ENCODE measurements at places on chromosomes 13 and 19.

DNA sequence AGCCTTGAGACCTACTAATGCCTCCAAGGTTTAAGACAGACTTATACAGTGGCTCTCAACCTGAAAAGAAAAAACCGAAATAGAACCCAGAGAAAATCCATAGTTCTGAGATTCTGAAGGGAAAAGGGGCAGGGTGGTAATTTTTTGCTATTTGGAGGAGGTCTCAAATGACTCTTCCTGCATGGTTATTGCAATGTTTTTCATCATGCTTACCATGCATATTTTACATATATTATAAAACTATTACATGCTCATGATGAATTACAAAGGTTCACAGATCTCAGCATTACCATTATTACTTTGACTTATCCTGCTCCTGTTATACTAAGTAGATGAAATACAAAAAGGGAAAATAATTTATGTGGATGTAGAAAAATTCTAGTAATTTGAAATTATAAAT, 47.6 kb downstream of the N4BP2L2 start:
- DNase-seq, result no peak

GRCh38 chr13:97502706-97503105, 68.7 kb downstream of the RAP2A start:
- DNase-seq, result peak; percentile 38

DNA sequence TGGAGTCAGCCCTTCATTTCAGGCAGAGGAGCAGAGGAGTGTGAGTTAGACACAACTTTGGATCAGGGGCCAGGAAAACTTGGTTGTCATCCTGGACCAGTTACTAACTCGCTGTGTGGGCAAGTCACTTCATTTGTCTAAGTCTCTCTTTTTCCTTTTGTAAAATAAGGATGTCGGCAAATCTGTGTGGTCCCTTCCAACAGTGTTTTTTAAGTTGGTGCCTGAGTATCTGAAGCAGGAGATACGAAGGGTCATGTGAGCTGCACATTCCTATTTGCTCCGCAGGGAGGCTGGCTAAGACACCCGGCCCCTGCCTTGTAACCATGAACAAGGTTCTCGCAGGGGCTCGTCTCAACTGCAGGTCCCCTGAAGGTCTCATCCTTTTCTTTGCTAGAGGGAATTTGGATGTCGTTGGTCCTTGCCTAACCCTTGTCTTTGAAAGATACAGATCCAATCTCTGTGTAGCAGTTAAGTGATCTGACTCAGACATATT, 64.3 kb downstream of the LRCH1 start:
- no peak for DNase-seq

DNA sequence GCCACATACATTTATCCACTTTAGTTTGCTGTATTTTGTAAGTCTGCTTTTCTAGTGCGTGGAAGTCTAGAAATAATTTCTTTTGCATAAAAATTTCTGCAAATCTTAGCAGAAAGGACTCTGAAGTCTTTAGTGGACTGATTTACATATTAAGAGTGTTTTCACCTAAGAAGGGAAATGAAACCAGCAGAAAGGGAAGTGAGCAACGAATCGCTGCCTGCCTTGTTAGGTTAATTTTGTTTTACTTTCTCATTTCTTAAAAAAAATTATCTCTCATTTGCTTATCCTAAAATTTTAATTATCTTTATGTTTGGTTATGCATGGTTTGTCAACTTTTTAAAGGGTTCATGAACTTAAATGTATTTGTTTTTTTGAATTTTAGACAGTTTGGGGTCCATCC, 767 bp upstream of the GPR18 start:
- no peak for DNase-seq

GRCh38 chr13:28320884-28321574, 173.9 kb downstream of the FLT1 start:
- no peak for DNase-seq

- no peak for DNase-seq
Measured at GRCh38 chr13:46071590-46072249, 19.2 kb upstream of the ZC3H13 start.

- no peak for DNase-seq
Measured at GRCh38 chr13:53104136-53104535, 75.5 kb downstream of the OLFM4 start.

- DNase-seq, result no peak
Measured at GRCh38 chr13:30149248-30149647, 158.1 kb downstream of the KATNAL1 start.

GRCh38 chr13:34862716-34863115, 79.4 kb upstream of the NBEA start:
- no peak for DNase-seq

- DNase-seq, result no peak
Measured at GRCh38 chr19:15374105-15374651, 5.4 kb downstream of the AKAP8 start.

GRCh38 chr13:93270769-93271742, 44.4 kb downstream of the GPC6 start:
- peak; percentile 40 for DNase-seq
